NCI-H2081 treated with DMSO at 0.1 percent for 48 hours (cell line): ENCODE measurements at places on chromosomes 4 and X.

GRCh38 chr4:7326306-7326692 is 108.4 kb downstream of the PSAPL1 start:
- DNase-seq = no peak

- DNase-seq = no peak
These were observed at the start of gene SOWAHB for GRCh38 chr4:76897536-76898384. Gene SOWAHB, minus strand, starts transcription at chr4:76898144. Its CDS starts 295 bp downstream, at chr4:76897849.

DNA sequence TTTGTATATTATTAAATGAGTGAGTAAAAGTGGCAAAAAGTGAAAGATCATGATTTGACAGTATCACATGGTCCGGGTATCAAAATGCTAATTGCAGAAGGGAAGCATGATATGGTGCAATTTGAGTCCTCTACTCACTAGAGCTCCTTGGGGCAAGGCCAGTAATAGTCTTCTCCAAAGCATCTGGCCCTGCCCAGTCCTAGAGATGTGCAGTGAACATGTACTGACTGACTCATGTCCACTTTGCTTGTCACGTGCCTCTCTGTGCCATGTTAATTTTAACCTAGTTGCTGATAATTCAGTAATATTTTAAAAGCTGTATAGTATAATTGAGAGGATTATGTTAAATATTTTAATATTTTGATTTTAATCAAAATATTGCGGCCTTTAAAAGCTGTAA is 54.6 kb upstream of the TENM3 start:
- DNase-seq = no peak

DNA sequence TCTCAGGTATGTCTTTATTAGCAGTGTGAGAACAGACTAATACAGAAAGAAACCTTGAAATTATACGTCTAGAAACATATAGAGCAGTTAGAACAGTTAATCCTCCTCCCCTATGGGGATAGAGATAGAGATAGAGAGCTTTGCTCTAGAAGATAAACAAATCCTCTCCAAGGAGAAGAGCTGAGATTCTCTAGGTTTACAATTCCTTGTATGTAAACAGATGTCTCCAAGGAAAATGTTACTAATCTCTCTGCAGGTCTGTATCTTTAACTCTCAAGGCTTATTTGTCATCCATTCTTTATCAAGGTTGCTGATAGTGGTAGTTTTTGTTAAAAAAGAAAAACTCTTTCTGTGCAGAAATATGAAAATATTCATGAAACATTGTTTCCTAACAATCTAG is 282.1 kb upstream of the GIMD1 start:
- DNase-seq = no peak

GRCh38 chr4:125826801-125827695 is 512.3 kb downstream of the FAT4 start:
- no peak for DNase-seq

DNA sequence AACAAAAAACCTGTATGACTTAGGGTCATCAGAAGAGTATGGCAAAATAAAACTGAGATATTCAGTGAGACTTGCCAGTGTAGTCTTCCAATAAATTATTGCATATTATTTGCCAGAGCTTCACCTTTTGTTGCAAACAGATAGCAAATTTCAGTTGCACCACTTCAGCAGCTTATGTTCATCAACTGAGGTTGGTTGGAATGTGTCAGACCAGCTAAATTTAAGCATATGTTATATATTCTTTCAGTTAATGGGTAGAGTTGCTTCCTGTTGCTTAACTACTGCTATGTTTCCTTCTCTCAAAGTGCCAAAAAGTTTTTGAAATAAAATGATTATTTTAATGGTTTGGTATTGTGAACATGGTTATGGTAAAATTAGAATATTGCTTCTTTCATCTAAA is 61.5 kb downstream of the GALNT7 start:
- DNase-seq = no peak

DNA sequence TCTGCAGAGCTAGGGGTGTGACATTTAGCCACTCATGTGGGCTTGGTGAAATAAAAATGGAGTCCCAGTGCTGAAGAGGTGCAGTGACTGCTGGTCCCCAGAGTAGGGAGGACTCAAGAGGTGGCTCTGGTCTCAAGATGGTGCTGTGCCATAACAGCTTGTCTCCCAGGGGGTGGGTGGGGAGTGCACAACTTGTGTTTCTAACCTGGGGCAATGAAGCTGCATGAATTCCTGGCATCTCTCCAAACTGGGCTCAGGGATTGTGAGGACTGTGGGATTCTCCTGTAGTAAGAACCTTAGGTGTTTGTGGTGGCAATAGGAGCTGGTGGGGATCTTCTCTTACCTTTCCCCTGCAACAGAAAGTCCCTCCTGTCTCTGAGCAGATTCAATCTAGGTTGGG is 278.9 kb upstream of the SFRP2 start:
- DNase-seq = no peak

GRCh38 chr4:89538171-89538570 is 230.6 kb upstream of the GPRIN3 start:
- DNase-seq = no peak

DNA sequence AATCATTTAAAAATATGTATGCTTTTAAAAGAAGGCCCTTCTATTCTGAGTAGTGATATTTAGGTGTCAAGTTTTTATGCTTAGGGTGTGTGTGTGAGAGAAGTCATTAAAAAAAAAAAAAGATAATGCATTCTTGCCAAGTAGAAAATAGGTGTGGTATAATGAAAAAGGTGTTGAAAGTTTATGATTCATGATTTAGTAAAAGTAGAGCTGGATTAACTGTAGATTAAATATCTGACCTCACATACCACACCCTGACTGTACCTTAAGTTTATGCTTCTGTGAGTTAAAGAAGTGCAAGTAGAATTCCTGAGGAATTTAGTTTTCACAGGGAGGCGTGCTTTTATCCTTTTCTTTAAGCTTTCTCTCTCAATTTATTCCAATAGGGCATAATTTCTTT is 71.1 kb downstream of the BMPR1B start:
- DNase-seq = no peak

GRCh38 chr4:10643600-10644425 is 40.8 kb downstream of the CLNK start:
- DNase-seq = no peak

DNA sequence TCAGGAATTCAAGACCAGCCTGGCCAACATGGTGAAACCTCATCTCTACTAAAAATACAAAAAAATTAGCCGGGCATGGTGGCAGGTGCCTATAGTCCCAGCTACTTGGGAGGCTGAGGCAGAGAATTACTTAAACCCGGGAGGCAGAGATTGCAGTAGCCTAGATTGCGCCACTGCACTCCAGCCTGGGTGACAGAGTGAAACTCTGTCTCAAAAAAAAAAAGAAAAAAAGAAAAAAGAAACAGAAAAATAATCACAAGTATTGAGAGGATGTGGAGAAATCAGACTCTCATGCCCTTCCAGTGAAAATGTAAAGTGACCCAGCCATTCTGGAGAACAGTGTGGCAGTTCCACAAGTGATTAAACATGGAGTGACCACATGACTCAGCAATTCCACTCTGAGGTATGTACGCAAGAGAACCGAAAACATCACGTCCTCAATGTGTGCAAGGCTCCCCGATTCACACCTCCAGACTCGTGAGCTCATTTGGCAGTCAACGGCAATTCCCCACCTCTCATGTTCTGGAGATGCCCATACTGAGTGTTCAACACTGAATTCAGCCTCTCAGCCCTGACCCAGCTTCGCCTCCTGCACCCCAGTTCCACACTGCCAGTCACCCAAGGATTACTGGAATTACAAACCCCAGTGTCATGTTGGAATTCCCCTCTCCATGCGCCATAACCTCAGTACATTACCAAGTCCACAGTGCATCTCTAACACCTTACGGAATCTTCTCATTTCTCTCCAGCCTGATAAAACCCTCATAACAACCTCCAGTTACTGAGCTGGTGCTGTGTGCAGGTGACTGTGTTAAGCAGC is 21.1 kb downstream of the ACOX3 start:
- no peak for DNase-seq

DNA sequence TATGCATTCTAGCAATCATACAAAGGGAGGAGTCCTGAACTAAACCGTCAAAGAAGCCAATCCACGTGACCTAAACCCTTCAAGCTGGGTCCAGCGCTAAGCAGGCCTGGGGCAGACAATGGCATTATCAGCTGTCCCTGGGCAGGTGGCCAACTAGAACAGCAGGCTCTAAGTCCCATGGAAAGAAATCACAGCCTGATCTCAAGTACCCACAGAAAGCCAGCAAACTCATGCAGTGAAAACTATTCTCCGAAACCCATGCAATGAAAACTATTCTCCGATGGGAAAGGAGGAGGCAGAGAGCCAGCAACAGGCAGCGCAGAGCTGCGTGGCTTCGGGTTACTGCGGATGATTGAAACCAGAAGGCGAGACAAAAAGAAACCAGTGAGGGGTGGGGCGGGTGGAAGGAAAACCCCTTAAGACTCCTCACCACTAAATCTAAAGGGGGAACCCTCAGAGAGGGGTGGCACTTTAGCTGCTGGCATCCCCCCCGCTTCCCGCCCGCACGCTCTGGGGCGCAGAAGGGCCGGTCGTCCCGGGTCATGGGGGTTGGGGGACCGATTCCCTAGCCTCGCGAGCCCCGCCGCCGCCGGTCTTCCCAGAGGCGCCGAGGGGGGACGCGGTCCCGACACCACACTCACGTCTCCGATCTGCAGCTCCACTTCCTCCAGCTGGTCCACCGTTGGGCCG is 567 bp downstream of the C4orf46 start:
- DNase-seq = peak; percentile 3

GRCh38 chr4:140818433-140818832 is 62.2 kb upstream of the TBC1D9 start:
- DNase-seq = no peak

- no peak for DNase-seq
These were observed 453.6 kb downstream of the CENPC start for GRCh38 chr4:67091673-67092072.

GRCh38 chr4:56907489-56908205 is at the start of gene REST:
Gene REST, plus strand, starts transcription at chr4:56907900. Its CDS starts 2,739 bp downstream, at chr4:56910639.
- no peak for DNase-seq

- no peak for DNase-seq
These were observed 93.7 kb downstream of the FAAH2 start for GRCh38 chrX:57380026-57380796.

DNA sequence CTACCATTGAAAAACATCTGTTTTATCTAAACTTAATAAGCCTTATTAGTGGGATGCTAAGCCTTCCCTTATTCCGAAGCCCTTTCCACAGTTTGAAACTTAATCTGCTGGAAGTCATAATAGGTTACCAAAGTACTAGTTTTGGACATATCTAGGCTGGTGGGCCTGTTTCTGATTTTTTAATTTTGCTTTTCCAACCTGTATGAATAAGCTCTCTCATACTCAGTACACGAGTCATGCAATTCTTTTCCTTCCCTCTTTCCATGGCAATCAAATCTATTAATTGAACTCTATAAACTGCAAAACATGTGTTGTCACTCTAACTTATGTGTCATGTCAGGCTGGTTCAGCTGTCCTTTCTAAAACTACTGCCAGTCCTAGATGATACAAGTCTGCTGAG is 91.0 kb downstream of the AMMECR1 start:
- DNase-seq = no peak

GRCh38 chrX:27815209-27815608 is 7.4 kb downstream of the MAGEB10 start:
- DNase-seq = no peak

DNA sequence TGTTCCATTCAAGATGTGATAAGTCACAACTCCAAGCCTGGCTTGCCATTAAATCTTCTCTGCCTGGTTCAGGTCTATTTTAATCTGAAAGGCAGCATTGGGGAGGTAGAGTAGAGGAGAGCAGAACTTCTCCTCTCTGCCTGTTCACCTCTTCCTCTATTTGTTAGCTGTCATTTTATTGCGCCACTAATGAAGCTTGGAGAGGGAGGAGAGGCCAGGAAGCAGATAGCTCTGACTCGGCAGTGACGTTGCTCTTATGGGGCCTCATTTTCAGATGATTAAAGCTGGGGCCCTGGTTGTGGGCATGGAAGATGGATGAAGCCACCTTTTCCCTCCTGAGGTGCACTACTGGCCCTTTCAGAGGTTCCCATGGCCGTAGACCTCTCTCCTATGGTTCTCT is 207.3 kb downstream of the MID1IP1 start:
- no peak for DNase-seq

GRCh38 chr4:137393044-137393443 is 139.2 kb downstream of the PCDH18 start:
- DNase-seq = peak; percentile 23

- no peak for DNase-seq
These were observed 3.5 kb downstream of the PNCK start for GRCh38 chrX:153669901-153670731.

GRCh38 chr4:27429364-27429871 is 568.8 kb downstream of the STIM2 start:
- DNase-seq = no peak

DNA sequence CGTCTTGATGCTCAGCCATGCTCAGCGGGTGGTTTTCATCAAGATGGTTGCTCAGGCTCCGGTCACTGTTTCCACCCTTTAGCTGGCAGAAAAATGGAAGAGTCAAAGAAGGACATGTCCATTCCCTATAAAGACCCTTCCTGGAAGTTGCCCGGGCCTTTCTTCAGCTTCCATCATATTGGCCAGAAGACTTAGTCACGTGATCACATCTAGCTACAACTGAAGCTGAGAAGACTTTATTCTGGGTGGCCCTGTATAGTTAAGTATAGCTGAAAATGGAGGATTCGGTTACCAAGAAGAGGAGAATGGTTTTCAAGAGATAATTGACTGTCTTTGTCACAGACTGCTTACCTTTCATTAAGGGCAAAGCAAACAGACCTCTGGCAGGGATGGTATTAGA is 296.7 kb upstream of the CASK start:
- no peak for DNase-seq

DNA sequence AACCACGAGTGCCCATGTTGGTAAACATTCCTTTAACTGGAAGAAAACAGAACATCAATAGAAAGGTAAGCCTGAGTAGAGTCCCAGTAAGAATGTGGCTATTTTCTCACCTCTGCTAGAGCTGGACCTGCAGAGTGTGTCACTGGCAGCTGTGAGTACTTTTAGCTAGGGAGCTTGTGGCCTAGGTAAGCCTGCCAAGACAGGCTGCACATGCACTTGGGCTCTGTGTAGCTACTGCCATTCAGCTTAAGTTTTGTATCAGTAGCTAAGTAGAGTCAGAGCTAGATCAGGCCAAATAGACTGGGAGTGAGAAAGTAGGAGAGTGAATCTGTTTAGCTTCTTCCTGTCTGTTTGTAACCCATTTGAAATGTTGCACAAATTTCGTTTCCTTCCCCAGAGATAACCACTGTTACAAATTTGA is 35.3 kb downstream of the RBPJ start:
- no peak for DNase-seq

DNA sequence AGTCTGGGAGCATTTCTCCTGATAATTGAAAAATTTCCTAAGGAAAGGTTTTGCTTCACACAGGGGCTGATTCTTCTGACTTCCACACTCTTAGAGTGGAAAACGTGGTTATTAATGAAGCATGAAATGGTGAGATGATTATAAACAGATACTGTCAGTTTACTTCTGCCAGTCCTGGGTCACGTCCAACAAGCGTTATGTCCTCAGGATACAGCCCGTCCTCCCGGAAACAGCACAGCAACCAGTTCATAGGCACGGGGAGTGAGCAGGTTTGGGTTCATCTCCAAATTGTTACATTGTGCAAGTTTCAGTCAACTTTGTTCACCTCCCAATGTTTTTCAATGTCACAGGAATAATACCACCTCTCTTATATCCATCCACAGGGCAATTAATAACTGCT is 98.8 kb downstream of the NPNT start:
- no peak for DNase-seq
